RKO (cell line): ENCODE measurements at places on chromosomes 5 and 9.
A peak's percentile ranks its signal among the peaks of the same experiment; 100 is the strongest.

GRCh38 chr5:134020188-134020587 is 15.4 kb upstream of the VDAC1 start:
- no peak for DNase-seq

DNA sequence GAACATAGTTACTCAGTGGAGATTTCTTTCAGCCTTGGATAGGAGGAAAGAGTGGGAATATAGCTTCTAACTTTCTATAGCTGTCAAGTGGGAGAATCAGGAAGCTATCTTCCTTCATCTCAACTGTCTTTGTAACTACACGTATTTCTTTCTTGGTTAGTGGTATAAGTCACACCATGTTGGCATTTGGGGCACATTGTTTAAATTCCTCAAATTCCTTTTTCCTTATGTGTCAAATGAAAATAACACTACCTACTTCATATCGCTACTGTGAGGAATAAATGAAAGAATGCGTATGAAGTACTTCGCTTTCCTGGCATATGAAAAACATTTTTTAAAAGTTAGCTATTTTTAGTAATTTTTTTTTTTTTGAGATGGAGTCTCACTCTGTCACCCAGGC is 1082.5 kb upstream of the WWC1 start:
- no peak for DNase-seq

- no peak for DNase-seq
These were observed 44.9 kb downstream of the C9 start for GRCh38 chr5:39319395-39319794.

GRCh38 chr5:67528953-67529352 is 332.4 kb upstream of the CD180 start:
- DNase-seq, result no peak

DNA sequence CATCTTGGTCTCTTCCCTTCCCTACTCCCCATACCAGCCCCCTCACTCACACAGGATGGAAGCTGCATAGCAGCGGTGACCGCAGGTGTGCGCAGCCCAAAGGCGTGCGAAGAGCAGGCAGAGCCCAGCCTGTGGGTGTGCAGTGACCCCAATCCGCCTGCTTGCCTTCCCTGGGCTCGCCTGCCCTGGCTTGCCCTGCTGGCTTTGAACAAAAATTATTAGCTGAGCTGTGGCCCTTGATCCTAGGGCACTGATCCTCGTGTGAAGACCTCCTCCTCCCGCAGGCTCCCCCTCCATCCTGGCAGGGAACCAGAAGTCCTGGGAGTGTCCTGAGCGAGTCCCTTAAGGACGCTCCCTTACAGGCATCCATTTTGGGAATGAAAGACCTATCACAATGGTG is 31.9 kb downstream of the MORN5 start:
- no peak for DNase-seq

GRCh38 chr5:141992349-141992963 is 20.4 kb downstream of the GNPDA1 start:
- DNase-seq, result peak; percentile 64

GRCh38 chr5:54743997-54744788 is 226.6 kb downstream of the SNX18 start:
- peak; percentile 37 for DNase-seq

DNA sequence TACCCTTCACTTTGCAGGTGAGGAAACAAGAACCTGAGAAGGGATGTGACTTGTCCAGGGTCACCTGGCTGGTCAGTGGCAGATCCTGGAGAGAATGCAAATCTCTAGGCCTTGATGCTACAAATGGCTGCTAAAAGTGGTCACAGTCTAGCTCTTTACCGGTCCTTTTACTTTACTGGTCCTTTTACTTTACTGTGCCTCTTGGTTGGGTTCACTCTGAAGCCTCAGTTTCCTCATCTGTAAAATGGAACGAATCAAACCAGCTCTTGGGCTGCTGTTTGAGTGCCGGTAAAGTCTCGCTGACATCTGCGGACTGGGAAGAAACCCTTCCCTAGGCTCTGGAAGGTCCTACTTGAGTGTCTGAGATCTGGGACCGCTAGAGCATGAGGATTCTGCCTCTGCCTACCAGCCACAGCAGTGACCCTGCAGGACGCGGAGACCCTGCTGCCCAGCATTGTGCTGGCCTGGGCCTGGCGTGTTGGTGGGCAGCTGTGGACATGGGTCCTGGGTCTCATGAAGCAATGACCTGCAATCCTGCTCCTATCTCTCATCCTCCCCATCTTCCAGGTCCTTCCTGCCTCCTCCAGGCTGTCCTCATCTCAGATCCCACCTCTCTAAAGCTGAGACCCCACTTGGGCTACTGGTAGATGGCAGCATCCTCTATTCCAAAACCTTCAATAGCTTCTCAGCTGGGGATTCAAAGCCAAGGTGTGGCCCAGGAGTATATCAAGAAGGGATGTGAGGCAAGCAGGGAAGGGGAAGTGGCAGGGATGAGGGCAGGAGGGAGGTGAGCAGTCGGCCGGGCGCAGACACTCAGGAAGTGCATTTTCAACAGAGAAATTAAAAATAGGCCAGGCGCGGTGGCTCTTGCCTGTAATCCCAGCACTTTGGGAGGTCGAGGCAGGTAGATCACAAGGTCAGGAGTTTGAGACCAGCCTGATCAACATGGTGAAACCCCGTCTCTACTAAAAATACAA is 13.3 kb downstream of the CORO2A start:
- no peak for DNase-seq

GRCh38 chr5:92694067-92694466 is 887.0 kb downstream of the NR2F1-AS1 start:
- no peak for DNase-seq

- no peak for DNase-seq
These were observed 64.3 kb upstream of the BOD1 start for GRCh38 chr5:173680660-173681242.

DNA sequence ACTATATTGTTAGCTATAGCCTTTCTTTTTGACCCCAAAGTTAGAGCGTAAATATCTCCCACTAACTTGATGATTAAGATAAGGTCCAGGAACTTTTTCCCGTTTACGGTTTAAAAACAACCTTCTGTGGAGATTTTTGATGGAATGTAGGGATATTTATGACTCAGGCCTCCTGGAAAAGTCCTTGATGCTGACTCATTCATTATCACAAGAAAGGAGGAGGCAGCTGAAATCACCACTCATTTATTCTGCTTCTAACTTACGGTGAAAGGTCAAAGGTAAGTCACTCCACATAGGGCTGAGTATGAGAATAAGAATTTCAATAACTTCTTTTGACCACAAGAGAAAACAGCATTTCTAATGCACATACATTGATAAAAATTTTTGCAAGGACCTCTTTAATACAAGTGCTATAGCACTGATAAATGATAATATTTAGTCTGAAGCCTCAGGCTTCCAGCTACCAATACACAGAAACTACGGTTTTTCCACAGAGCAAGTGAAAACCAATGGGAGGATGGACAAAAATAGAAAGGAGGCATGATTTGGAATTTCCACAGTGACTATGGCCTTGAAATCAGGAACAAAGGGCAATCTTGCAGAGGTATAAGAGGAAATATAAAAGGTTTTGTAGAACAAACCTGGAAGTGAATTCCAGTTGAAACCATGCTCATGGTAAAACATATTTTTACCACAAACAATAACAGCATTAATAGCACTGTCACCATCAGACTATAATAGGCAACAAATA is 146.5 kb downstream of the PPP2R2B start:
- DNase-seq, result peak; percentile 60

DNA sequence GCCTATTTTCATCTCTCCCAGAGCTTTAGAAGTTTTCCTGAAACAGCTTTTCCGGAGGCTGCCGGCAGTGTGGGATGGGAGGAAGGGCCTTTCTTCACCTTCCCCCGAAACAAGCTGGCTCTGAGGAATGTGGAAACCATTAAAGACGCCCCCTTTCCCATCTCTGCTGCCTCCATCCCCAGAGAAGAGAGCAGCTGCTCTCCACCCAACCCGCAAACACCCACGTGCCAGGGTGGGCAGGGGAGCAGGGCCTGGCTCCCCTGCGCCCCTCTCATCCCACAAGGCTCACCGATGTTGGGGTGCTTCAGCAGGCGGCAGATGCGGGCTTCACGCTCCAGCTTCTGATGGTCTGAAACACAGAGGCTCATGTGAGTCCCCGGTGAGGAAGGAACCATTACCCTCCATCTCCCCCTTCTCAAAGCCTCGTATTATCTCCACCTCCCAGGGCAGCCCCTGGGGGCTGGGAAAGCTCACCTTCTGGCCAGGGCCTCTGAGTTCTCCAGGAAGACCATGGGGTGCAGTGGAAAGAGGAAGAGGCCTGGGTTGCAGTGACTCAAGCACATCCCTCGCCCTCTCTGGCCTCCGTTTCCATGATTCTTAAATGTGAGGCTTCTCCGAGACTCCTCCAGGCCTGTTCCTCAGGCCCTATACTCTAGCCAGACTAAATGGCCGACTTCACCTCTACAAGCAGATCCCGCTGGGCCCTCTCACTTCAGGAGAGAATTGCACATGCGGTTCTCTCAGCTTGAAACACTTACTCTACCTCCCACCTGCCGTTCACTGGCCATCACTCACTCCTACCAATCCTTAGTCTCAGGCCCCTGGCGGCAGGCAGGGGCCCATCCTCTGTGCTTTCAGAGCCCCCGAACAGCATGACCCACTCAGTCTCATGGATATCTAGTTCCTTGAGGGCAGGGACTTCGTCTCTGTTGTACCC is 24.6 kb downstream of the CAMK2A start:
- DNase-seq, result no peak

GRCh38 chr9:2453106-2453505 is 168.5 kb upstream of the VLDLR start:
- no peak for DNase-seq

- DNase-seq, result no peak
These were observed 136.6 kb upstream of the HAND1 start for GRCh38 chr5:154614595-154614994.

GRCh38 chr5:171444582-171444981 is 25.1 kb downstream of the FGF18 start:
- DNase-seq, result peak; percentile 79

- DNase-seq, result peak; percentile 7
These were observed 29.7 kb downstream of the C9orf85 start for GRCh38 chr9:71941060-71941568.

GRCh38 chr5:119313658-119314605 is 41.9 kb upstream of the TNFAIP8 start:
- no peak for DNase-seq

- no peak for DNase-seq
These were observed 7.7 kb upstream of the DMRT2 start for GRCh38 chr9:1042466-1042865.

DNA sequence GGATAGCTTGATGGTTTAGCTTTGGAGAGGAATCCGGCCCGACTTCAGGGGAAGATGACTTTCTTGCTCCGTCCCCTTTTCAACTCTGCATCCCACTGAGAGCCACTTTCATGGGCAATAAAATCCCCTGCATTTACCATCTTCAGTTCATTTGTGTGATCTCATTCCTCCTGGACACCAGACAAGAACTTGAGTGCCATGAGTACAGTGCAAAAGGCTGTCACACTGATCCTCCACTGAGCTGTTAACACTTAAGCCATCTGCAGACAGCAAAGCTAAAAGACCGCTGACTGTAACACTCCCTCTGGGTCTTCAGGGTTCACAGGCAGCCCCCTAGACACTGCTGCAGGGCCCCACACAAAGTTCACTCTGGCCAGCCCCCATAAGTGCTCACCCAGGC is 48.3 kb upstream of the TCERG1 start:
- no peak for DNase-seq

DNA sequence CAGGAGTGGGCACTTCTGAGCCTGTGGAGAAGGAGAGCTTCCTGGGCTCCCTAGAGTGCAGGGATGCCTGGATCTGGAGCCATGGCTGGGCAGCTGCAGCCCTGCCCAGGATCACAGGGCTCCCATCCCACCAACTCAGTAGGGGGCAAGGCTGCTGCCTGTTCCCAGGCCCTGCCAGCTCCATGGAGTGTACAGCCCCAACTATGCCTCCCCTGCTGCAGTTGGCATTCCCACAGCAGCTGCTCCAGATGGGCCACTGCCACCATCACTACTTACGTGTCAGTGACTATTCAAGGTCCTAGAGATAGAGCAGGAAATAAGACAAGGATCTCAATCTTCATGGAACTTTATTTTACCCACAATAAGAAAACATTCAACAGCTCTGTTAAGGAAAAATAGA is 107.1 kb upstream of the TNPO1 start:
- DNase-seq, result no peak

GRCh38 chr5:10564838-10565784 is 1.2 kb downstream of the ANKRD33B start:
- DNase-seq, result no peak

DNA sequence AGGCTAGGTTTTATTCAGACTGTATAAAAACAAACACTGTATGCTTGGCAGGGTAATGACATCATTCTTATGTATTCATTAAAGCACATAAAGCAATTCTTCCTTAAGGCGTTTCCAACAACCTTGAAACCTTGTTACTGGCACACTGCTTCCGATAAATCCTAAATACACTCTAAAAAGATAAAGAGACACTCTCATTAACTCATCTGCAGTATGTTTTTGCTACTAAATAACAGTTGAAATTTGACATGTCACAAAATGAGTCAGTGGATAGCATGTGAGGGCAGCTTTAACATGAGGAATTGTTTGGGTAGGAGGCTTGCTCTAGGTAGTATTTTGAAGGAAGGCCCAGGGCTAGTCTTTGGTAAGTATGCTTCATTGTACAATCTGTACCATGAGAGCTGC is 13.7 kb downstream of the YIPF5 start:
- no peak for DNase-seq

DNA sequence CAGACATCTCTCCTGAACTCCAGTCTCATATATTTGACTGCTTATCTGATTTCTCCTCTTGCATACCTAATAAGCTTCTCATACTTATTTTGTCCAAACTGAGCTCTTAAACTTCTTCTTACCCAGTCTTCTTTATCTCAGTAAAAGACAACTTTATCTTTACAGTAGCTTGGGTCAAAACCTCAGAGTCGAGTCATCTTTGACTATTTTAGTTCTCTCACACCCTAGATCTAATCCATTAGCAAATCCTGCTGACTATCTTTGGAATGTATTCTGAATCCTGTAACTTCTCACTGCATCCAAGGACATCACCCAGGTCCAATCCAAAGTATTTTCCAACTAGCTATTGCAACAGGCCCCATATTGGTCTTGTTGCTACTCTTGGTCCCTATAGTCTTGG is 11.8 kb upstream of the JAK2 start:
- no peak for DNase-seq

GRCh38 chr5:150036513-150036912 is 36.0 kb downstream of the HMGXB3 start:
- DNase-seq, result peak; percentile 30

GRCh38 chr5:145937432-145938250 is 1.3 kb downstream of the SH3RF2 start:
- DNase-seq, result peak; percentile 71

- DNase-seq, result no peak
These were observed 89.1 kb downstream of the CRB2 start for GRCh38 chr9:123445116-123445515.

- no peak for DNase-seq
These were observed 222.2 kb downstream of the NDUFS4 start for GRCh38 chr5:53782620-53783019.

GRCh38 chr9:70485273-70485858 is 70.9 kb upstream of the KLF9 start:
- no peak for DNase-seq

GRCh38 chr9:69391946-69392345 is 66.9 kb downstream of the ENTREP1 start:
- DNase-seq, result no peak
